Kasumi-1 (cell line): ENCODE measurements at places on chromosomes 1 and 21.

DNA sequence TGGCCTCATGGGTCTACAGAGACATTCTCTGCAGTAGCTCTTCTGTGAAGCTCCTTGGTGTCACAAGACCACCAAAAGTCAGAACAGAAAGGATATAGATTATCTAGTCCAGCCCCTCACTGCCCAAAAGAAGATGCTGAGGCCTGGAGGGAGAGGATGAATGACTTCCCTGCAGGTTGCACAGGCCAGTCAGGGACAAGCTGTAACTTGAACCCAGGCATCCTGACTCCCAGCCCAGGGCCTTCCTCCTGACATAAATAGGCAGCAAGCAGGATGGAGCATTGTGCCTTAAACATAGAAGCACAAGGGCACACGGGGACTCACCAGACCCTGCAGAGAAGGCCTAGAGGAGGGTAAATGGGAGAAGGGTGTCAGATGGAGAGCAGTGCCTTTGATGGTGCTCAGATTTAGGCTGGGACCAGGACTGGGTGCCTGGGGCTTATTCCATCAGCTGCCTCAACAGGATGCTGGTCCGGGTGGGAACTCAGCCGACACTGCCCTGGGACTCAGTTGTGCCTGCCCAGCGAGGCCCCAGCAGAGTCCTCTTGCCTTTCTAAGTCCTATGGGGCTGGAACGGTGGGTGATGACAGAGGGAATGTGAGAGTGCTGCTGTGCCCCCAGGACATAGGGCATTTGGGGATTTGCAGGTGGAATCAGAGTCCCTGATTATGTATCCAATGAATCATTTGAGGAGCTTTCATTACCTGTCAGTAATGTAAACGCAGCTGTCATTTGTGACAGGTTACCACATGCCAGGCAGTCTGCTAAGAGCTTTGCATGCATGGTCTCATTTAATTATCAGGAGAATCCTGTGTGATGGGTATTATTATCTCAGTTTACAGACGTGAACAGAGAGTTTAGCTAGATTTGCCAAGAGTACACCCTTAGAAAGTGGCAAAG is 13.2 kb downstream of the S100A7A start:
- no peak for DNase-seq

DNA sequence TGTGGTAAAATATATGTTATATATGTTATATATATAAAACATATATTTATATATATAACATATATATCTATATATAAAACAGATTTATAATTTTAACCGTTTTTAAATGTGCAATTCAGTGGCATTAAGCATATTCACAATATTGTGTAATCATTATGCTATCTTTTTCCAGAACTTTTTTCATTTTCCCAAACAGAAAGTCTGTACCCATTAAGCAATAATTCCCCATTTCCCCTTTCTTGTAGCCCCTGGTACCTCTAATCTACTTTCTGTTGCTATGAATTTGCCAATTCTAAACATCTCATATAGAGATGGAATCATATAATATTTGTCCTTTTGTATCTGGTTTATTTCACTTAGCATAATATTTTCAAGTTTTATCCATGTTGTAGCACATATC is 10.7 kb upstream of the ARHGEF11 start:
- no peak for DNase-seq

DNA sequence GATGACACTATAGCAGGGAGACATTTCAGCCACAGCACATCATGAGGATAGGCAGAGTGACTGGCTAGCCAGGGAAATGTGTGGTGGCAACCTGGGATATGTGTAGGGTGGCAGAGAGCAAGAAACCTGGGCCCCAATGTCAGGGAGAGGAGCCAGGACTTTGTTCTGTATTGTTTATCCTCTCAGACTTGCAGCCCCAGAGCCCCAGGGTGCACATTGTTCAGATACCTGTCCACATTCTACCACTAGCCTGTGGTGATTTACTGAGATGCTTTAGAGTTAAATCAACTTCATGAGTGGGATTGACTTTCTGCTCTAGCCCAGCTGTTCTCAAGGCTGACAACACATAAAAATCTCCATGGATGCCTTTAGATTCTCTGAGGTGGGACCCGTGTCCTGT is 61.5 kb downstream of the MAB21L3 start:
- no peak for DNase-seq

DNA sequence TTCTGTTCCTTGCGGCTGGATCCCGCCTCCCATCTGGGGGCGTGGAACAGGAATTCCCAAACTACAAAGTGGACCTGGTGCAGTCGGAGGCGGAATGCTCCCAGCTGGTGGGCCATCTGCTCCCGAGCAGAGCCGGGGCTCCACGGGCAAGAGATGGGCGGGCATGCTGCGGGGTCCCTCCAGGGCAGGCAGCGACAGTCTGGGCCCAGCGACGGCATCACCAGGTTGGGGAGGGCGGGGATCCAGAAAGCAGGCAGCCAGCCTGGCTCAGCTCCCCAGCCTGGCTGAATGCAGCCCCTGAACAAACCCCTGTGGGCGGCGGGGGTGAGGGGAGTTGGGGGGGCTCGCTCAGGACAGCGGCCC is 3.6 kb downstream of the MEGF6 start:
- no peak for DNase-seq

GRCh38 chr1:241610056-241610815 is 29.9 kb downstream of the CHML start:
- DNase-seq, result no peak

DNA sequence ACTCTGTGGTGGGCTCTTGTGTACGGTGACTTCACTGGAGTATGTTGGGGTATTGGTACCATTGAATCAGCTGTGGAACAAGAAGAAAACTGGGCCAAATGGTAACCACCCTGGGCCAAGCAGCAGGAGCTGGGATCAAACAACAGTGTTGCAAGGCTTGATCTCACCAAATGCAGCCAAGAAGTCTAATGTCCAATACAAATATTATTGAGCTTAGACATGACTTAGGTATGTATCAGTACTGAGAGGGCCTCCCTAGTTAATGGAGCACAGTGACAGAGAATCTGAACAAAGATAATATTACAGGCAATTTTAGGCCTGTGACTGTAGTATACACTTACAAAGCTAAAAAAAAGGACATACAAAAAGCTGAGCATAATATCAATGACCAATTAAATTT is 604.8 kb downstream of the PLA2G4A start:
- no peak for DNase-seq

DNA sequence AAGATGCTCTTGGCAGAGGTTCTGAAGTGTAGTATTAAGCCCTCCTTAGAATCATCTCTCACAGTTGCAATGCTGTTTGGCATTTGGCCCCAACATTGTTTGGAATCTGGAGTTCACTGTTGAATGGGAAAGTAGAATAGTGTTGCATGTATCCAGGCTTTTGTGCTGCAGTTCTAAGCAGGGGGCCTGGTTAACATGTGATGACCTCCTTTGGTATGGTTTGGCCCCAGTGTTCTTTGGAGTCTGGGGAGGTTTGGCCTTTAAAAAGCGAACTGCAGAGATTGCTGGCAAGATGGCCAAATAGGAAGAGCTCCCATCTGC is 61.8 kb upstream of the PLD5 start:
- no peak for DNase-seq

DNA sequence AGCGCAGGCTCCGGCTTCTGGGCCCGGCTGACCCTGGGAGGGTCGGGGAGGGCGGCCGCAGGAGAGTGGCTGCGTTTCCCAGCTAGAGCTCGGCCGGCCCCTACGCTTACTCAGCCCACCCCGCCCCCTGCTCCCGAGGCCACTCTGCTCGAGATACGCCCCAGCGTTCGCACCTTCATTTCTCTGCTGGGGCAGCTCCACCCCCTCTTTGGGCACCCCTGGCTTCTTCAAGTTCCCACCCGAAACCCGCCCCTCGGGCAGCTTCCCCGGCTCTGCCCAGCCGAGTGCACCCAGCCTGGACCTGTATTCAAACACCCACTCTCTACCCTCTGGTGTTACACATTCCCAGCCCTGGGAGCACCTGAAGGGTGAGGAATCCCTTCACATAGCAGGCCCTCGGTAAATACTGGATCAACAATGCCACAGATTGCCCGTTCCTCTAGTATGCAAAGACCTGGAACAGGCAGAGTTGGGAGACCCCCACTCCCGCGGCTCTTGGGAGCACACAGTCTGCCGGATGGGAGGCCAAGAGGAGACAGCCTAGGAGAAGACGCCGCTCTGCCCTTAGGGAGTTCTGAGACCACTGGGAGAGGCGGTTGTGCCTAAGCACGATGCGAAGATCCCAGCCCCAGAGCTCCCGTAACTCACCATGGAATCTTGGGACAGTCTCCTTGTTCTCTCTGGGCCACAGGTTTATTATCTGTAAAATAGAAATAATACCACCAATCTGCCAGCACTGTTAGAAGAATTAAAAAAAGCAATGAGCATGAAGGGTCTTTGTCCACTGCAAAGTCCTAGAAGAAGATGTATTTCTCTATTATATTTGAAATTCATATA is 566 bp upstream of the PAQR7 start:
- no peak for DNase-seq

GRCh38 chr21:38802050-38803026 is 3.4 kb upstream of the ETS2 start:
- no peak for DNase-seq

DNA sequence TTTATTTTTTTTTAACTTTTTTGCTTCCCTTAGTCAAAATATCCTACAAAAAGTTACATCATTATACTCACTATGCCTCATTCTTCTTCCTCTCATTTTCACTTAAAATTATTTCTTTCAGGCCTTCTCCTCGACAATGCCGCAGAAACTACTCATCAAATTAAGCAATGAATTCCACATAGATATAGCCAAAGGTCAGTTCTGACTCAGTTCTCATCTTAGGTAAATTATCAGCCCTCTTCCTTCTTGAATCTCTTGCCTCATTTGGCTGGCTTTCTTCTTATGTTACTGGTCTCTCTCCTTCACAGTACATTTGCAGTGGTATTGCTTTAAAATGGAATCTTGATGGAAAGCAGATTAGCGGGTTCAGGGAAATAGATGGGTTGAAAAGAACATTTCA is 260.7 kb upstream of the BRINP3 start:
- DNase-seq, result no peak

- no peak for DNase-seq
These were observed 2574.0 kb upstream of the TPTE start for GRCh38 chr21:7947422-7947821.

GRCh38 chr1:7120863-7121621 is 335.8 kb downstream of the CAMTA1 start:
- DNase-seq, result peak; percentile 52

DNA sequence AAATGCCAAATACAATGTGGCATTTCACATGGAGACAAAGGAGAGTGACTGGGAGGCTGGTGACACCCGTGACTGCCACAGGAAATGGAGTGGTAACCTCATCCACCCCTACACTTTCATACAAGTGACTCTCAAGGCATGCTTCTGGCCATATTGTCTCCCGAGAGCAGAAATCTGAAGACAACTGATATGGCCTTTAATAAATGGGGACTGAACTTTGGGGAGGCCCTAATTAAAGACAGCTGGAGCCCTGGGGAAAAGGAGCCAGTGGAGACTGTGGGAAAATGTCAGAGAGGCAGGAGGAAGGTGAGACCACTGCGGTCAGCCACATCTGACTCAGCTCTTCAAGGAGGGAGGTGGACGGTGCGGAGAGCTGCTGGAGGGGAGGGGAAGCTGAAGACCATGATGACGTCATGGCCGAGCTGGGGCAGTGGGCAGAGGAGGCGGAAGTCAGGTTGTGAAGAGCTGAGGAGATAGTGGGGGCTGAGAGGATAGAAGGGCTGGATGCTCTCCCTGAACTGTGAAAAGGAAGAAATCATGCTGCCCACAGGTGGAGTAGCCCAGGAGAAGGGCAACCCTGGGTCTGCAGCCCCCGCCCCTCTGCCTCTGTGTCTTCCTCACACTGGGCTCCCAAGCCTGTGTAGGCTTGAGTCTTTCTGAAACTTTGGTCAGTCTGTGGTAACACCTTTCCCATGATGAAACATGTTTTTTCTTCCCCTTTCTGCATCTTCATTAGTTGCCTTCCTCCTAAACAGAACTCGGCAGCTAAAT is 14.0 kb upstream of the NCF2 start:
- DNase-seq, result peak; percentile 47

GRCh38 chr1:84998642-84999280 is 1.8 kb upstream of the MCOLN2 start:
- DNase-seq, result no peak

GRCh38 chr1:191977874-191978506 is 180.3 kb upstream of the RGS18 start:
- no peak for DNase-seq

GRCh38 chr1:111600886-111601386 is 18.7 kb upstream of the RAP1A start:
- no peak for DNase-seq

DNA sequence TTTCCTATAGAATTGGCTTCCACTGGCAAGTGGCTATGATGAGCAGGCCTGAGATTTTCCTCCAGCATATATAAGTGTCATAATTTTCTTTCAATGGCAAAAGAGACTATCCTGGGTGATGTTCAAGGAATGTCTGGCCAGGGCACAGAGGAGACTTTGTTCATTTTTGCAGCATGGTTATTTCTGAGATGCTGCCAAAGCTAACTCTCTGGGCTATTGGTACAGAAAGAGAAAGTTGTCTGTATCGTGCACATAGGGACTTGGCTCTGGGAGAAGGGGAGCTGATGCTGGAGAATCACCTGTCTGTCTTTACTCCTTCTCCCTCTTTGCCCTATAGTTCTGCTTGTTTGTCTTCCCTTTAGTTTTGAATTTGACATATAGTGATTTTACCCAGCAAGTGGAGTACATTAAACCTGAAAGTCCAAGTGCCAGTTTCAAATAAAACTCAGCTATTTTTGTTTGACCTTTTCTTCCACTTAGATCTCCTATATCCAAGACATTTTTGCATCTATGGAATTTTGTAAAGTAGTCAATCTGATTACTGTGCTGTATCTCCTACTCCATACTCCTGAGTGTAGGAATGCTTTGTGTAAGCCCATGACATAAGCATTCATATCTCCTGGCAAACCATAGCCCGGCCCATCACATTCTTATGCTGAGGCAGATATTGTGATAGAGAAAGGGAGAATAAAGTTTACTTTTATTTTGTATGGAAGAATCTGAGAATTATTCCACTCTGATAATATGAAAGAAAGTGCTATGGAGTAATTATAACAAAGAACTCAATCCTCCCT is 3.9 kb downstream of the FNDC7 start:
- no peak for DNase-seq

GRCh38 chr1:157234705-157235273 is 96.6 kb upstream of the ETV3 start:
- DNase-seq, result no peak

DNA sequence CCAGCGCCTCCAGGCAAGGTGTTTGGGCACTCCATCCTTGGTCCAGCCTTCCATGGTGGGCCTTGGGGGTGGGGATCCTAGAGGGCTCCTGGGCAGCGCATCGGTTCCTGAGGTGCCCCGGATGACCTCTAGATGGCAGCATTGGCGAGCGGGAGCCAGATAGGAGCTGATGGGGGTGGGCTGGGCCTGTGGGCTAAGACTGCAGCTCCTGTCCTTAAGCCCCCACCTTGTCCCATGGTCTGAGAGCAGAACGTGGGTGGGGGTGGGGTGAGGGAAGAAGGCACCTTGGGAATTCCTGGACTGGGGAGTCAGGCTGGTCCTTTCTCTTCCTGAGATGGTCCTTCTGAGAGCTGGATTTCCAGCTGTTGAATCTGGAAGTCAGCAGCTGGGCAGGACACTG is 93.4 kb upstream of the CSF3R start:
- DNase-seq, result peak; percentile 23
